CD4-positive, alpha-beta T cell treated with Interleukin-1 beta for 1 hour (primary cell): ENCODE measurements at places on chromosomes 12 and 14.

GRCh38 chr12:99130808-99131553 is 485.9 kb downstream of the APAF1 start:
- DNase-seq, result no peak

- no peak for DNase-seq
These were observed at the start of gene PMEL for GRCh38 chr12:55965941-55966407. TSS of gene PMEL (minus strand) at chr12:55966042. CDS start at chr12:55966011, 31 bp downstream.

DNA sequence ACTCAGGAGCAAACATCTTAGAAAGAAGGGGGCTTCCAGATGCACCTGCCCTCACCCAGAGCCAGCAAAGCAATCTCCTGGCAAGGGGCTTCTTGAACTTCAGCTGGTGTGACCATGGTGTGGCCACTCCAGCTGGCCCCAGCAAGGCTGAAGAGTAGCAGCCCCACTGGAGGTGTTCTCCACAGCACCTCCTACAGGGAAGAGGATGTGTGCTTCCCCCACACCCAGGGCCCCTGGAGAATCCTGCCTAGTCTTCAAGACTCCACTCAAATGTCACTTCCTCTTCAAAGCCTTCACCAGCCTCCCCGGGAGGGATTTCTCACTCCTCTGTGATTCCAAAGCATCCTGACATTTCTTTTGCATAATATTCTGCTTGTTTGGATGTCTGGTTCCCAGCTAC is 8.5 kb downstream of the RAB15 start:
- DNase-seq, result no peak

DNA sequence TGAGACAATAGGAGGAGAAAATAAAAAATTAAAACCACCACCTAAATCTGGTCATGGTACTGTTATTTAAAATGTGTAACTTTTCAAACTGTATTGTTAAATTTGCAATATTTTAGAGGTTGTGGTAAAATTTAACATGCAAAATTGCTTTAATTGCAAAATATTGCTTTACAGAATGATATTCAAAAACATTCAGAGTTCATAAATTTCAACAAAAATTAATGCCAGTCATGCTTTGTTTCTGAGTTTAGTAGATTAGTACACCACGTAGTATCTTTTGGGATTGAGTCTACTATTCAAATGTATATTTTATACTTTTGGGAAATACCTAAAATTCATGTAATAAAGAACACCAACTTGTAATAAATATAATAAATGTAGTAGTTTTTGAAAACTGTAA is 18.3 kb downstream of the ETFRF1 start:
- DNase-seq, result no peak

GRCh38 chr14:32913725-32914124 is 25.0 kb upstream of the NPAS3 start:
- DNase-seq, result no peak

GRCh38 chr12:89344862-89345202 is 7.5 kb downstream of the DUSP6 start:
- no peak for DNase-seq

DNA sequence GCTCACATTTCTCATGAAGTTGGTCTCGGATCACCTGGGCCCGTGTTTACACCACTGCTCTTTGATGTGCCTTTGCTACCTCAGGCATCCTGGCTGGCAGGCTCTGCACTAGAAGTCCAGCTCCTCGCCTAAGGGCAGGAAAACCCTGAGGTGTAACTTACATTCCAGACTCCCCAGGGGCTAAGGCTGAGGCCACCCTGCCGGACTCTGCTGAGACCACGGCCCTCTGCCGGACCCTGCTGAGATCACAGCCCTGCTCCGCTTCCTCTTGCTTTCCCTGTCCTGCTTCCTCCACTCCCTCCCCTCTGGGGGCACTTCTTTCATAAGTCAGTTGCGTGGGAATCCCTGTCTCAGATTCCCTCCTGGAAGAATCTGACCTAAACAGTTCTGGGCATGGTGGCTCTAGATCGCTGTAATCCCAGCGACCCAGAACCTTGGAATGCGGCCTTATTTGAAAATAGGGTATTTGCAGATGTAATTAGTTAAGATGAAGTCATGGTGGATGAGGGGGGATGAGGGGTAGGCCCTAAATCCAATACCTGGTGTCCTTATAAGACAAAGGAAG is 17.2 kb downstream of the RILPL1 start:
- DNase-seq, result no peak

GRCh38 chr12:132489078-132489601 is 811 bp upstream of the FBRSL1 start:
- DNase-seq, result peak; percentile 77

- DNase-seq, result no peak
These were observed 99.9 kb upstream of the SLC24A4 start for GRCh38 chr14:92223025-92223424.

- DNase-seq, result no peak
These were observed 157.1 kb downstream of the PLCZ1 start for GRCh38 chr12:18580706-18581105.

- DNase-seq, result no peak
These were observed 63.5 kb downstream of the ELK3 start for GRCh38 chr12:96257550-96258103.

GRCh38 chr12:96720363-96720705 is 186.7 kb upstream of the NEDD1 start:
- DNase-seq, result peak; percentile 27

GRCh38 chr14:70073924-70074566 is 114.7 kb downstream of the SLC8A3 start:
- peak; percentile 24 for DNase-seq

- DNase-seq, result no peak
These were observed 233.6 kb upstream of the RGS6 start for GRCh38 chr14:71698673-71699072.

- no peak for DNase-seq
These were observed 122.4 kb downstream of the GPR135 start for GRCh38 chr14:59342516-59343484.

DNA sequence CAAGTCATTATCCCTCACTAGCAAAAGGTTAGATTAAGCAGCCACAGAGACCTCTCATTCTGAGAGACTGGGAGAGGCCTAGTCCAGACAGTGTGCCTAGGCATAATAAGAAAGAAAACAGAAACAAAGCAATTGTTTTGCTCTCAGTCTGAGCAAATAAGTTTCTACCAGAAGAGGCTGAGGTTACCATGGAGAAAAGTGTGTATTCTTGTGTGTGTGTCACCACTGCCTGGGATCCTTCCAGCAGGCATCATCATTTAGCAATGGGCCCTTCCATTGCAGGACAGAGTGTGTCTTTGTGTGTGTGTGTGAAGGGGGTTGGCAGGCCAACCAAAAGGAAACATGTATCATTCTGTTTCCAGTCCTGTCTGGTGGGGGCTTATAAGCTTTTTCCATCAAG is 3.7 kb downstream of the EFS start:
- no peak for DNase-seq

GRCh38 chr12:113485330-113485729 is 13.7 kb upstream of the LHX5 start:
- no peak for DNase-seq

DNA sequence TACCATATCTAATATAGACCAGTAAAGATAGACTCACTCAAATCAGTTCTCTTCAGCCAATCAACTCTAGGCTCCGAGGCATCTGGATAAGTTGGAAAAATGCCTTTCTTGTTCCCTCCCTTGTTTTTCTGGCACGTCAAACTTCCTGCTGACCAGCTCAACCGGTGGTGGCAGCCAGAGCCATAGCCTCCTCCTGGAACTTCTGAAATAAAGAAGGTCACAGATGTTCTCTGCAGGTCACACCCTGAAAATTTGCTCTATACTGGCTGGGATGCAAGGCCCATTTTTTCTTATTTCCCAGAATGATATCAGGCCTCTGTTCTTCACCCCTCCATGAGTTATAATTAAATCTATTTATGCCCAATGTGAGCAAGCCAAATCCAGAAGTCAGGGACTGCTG is 81.9 kb downstream of the BMP4 start:
- DNase-seq, result no peak

DNA sequence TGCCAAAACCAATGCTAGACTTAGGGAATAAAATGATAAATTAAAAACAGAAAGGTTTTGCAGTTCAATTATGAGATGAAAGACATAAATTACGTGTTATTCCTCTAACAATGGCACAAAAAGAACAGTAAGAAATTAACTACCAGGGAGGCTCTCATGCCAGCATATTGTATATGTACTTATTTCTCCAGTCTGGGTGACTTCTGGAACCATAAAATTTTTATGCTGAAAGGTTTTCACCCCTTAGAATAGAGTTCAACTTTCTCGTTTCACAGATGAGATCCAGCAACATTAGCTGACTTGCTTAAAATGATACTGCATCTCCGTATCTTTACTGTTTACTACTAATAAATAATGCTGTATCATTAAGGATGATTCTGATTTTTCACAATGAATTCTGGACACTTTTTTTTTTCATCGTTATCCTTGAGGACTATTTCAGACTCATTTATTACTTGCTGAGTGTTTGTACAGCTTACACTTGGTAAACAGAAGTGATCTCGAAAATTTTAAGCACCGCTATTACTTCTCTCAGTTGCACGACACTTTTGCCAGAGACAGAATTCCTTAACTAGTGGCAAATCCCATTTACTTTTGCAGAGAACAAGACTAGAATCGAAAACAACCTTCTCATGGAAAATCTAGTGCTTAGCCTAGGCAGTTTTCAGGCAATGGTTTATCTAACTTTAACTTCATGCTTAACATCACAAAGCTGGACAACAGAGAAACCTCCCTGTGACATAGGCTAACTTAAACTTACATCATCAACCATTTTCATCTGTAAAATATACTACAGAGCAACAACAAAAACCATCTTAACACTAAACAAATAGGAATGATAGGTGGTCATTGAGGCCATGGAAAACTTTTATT is 2.7 kb downstream of the RSRC2 start:
- no peak for DNase-seq

GRCh38 chr12:76880519-76881023 is 1.8 kb upstream of the CSRP2 start:
- no peak for DNase-seq

- no peak for DNase-seq
These were observed 168.7 kb upstream of the HIF1A start for GRCh38 chr14:61526405-61527312.

DNA sequence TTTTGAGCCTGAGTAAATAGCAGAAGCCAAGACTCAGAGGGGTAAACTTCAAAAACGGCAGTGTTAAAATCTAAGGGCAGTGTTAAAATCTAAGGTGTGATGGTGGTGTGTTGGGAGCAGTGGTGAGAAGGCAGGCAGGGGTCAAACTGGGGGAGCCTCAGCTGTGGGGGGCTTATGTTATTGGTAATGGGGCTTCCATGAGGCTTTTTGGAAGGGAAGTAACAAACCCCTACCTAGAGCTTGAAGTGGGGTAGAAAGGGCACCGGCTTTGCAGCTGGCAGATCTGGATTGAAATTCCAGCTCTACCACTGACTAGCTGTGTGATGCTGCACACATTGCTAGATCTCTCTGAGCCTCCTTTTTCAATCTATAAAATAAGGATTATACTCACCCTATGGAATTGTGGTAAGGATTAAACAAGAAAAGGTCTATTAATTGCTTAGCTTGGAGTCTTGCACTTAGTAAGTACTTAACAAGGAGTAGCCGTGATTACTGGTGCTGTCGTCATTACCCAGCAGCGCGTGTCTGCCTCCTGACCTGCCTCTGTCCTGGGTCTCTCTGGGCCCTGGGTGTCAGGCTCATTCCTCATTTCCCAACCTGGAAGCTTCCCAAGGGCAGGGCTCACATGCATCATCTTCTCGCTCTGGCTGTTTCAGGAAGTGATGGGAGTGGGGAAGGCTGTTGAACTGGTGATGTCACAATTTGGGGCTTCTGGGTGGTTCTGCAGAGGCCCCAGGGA is 18.5 kb upstream of the KRT80 start:
- no peak for DNase-seq

GRCh38 chr12:56922031-56922430 is 12.2 kb downstream of the SDR9C7 start:
- no peak for DNase-seq

DNA sequence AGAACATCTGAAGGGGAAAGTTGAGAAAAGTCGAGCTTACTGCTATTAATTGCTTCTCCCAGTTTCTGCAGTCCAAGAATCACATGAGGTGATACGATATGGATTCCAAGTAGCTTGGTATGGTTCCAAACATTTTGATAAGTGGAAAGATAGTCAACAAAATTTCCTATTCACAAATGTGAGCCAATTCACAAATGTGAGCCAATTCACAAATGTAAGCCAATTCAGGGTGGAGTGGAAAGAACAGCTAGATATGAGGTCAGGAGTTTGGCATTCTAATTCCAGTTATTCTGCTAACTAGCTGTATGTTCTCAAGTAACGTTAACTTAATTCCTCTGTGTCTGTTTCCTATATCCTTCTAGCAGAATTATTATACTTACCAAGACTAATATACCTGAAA is 37.6 kb upstream of the DHRS4 start:
- no peak for DNase-seq

DNA sequence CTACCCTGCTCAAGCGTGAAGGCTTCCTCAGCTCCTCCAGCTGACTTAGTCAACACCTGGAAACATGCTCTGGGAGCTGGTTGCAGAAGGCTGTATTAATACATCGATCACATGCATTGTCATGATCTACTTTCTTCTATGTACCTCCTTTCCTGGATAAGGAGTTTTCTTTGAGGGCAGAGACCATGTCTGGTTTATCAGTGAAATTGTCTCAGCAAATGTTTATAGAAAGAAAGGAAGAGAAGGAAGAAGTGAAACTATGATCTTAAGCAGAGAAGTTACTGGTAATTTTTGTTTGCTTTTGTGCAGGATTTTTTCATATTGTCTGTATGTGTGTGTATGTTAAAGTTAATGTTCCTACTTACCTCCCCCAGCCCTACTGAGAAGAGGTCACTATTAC is 4.5 kb downstream of the DYRK4 start:
- no peak for DNase-seq

GRCh38 chr14:91946622-91947474 is 646 bp downstream of the FBLN5 start:
- peak; percentile 3 for DNase-seq

GRCh38 chr14:88034076-88034475 is 29.1 kb downstream of the GPR65 start:
- DNase-seq, result no peak

- no peak for DNase-seq
These were observed 32.7 kb downstream of the ANAPC7 start for GRCh38 chr12:110370732-110371231.

DNA sequence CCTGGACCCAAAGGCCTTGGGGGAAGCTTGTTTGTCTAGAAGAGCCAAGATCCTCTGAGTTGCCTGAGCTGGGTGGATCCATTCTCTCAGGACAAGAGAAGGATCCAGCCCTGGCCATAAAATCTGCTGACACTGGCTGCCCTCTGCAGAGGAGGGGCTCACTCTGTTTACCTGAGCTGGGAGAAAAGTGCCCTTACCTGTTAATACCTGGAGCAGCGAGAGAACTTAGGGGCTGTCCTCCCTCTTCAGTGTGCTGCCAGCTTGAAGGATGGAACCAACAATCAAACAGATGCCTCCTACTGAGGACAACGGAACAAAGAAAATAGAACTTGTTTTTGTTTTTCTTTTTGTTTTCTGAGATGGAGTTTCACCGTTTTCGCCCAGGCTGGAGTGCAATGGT is 7.3 kb upstream of the KRT7 start:
- no peak for DNase-seq

GRCh38 chr14:90303473-90303872 is 28.3 kb downstream of the NRDE2 start:
- no peak for DNase-seq

GRCh38 chr12:50572287-50572686 is 67.5 kb downstream of the DIP2B start:
- no peak for DNase-seq

- DNase-seq, result no peak
These were observed 49.3 kb upstream of the TMPO start for GRCh38 chr12:98465950-98466602.

GRCh38 chr14:102046337-102047278 is 40.2 kb downstream of the HSP90AA1 start:
- DNase-seq, result no peak
